ENCODE measurements at places on chromosomes 13 and 19.

DNA sequence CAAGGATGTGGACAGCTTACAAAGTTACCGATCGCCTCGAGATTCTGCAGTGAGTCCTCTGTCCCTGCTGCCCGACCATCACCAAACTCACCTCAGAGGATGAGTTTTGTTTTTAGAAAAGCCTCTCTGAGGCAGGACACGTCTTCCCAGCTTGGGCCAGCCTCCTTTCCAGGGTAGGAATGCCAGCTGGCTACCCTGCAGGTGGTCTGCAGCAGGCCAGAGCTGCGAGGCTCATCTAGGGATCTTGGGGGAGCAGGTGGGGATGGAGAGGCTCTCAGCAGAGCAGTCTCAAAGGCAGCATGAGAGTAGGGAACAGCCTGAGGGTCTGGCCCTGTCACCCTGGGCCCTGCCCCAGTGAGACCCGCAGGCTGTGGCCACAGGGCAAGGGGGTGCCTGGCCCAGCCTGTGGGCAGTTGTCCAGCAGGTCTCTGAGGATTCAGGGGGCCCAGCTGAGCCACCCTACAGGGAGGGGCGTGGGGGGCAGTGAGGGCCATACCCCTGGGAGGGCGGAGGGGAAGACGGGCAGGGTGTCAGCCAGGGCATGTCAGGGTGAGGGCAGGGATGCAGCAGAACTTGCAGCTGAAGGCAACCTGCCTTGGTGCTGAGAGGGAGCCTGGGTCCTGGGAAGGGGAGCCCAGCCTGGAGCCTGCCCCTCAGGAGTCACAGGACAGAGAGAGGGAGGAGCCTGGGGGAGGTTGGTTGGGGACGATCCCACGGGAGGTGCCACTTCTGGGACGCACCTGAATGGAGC is 57.3 kb upstream of the TPM4 start:
- DNase-seq: no peak

GRCh38 chr19:58218899-58219298 is 9.8 kb upstream of the ZNF544 start:
- peak; percentile 18 for DNase-seq

- no peak for DNase-seq
Observed at GRCh38 chr13:82847595-82847994, 1034.7 kb downstream of the SLITRK1 start.

DNA sequence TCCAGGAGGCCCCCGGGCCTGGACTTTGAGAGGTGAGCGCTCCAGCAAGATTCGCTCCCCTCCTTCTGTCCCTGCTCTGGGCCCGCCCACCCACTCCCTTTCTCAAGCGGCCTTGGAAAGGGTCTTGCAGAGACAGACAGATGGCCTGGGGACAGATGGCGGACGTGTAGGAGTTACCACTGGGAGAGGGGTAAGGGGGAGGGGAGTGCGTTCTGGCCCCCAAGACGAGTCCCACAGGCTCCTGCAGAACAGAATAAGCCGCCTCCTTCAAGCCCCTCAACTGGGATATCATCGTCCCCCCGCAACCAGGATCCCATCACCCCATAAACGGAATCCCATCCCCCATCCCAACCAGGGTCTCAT is 3.6 kb upstream of the TNFAIP8L1 start:
- no peak for DNase-seq

DNA sequence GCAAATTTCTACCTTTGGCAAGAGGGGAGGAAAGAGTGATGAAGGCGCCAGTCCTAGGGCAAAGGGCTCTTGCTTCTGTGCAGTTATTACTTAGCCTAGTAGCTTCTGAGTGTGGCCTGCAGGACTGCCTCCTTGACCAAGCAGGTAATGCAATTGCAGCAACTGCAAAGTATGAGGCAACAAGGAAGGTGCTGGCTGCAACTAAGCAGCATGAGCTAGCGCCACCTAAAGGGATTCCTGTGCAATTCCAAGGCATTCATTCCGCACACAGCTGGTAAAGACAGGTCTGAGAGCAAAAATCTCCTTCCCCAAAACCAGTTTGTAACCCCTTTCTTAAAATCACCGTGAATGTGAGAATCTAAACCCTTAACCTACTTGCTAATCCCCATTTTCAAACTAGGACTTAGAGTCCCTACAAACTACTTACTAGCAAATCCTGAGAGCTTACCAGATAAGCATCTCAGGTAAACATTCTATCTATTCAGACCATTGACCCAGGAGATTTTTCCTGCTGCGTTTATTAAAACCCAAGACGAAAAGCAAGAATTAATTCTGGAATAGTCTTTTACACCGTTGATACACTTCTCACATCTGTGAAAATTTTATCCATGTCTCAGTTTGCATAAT is 62.9 kb downstream of the DCT start:
- DNase-seq: peak; percentile 62

DNA sequence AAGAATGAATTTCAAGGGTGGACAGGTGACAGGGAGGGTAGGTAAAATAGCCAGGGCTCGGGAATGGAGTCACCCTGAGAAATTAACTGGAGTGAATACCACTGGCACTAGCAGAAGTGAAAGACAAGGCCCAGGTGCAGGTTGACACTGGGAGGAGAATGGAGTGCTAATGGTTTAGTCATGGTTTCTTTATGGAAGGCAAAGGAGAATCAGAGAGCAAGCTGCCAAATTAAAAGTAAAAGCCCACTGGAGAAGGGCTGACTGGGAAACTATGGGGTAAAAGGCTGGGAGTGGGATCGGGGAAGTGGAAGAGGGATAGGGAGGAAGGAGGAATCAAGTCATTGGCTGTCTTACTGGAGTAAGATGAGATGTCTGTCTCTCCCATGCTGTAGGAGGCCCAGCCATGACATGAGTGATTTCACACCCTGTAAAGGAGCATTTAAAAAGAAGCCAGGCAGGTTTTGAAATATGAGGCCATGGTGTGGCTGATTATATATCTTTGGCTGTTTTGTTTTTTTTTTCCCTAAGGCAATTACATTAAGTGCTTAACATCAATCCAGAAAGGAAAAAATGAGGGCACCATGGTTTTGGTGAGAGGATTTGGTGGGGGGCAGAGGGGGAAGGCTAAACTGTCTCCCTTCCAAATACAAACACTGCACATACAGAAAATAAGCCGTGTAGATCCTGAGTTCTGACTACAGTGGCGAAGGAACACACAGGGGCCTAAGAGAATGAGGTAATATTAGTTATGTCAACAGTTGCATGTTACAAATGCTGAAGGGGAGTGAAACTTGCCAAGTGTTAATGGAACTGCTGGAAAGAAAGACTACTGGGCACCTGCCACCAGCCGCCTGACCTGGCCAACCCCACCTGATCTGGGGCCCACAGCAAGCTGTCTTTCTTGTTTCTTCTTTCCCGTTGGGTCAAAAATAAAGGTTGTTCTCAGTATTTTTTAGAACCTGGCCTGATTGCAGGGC is 183.5 kb upstream of the TSC22D1 start:
- peak; percentile 29 for DNase-seq

DNA sequence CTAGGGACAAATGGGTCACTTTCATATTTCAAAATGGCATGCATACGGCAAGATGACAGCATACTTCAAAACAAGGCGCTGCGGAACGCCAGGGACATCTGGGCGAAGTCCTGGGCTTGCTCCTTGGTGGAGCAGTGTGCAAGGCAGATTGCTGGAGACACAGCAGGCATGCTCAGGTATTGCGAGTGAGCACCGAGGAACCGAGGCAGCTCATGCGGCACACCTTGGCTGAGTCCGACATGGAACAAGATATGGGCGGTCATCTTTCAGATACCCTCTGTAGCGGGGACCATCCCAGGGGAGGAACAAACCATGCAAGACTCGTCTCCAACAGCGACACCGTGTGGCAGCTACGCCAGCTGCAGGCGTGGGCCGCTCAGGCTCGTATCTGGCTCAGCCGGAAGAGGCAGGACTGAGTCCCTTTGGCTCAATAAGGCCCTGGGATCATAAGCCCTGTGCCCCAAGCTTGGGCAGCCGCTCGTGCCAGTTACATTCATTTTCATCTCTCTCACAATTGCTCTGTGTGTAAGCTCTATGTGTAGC is 112.4 kb downstream of the NUFIP1 start:
- peak; percentile 9 for DNase-seq

GRCh38 chr19:7856109-7856591 is 18.0 kb downstream of the PRR36 start:
- DNase-seq: no peak

GRCh38 chr19:18551631-18552030 is 6.0 kb upstream of the KXD1 start:
- no peak for DNase-seq

GRCh38 chr13:105972306-105972721 is 563.1 kb downstream of the EFNB2 start:
- DNase-seq: no peak

DNA sequence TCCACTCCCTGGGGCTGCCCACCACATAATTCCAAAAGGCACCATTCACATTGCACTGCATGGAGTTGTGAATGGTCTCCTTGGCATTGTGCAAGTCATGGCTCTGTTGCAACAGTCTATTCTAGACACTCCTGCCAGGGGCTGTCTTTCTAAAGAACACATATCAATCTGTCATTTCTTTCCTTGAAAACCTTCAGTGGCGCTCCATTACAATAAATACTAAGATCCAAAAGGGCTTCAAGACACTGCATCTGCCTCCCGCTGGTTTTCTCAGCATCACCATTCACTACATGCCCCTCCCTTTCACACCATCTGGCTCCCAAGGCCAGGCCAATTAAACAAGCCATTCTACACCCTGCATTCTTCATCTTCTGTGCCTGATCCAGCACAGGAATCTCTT is 32.2 kb upstream of the TM9SF2 start:
- DNase-seq: no peak

GRCh38 chr19:40284501-40285352 is at the start of gene AKT2:
TSS of gene AKT2 (minus strand) at chr19:40285345. CDS start at chr19:40265267, 20,078 bp downstream.
- peak; percentile 66 for DNase-seq

DNA sequence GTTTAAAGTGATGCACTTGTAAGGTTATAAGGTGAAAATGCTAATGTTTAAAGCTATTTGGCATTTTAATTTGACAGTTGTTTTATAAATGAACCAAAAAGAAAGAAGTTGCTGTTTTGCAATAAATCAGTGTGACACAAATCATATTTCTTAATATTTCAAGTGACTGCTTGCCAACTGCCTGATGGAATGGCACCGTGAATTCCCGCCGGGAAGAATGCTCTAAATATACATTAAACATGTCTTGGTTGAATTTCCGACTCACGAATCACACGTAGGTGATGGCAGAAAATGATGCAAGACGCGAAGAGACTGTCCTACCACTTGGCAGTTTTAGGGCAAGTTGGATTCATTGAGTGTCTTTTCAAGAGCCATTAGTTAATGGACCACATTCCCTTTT is 3.1 kb upstream of the GJB2 start:
- DNase-seq: no peak

DNA sequence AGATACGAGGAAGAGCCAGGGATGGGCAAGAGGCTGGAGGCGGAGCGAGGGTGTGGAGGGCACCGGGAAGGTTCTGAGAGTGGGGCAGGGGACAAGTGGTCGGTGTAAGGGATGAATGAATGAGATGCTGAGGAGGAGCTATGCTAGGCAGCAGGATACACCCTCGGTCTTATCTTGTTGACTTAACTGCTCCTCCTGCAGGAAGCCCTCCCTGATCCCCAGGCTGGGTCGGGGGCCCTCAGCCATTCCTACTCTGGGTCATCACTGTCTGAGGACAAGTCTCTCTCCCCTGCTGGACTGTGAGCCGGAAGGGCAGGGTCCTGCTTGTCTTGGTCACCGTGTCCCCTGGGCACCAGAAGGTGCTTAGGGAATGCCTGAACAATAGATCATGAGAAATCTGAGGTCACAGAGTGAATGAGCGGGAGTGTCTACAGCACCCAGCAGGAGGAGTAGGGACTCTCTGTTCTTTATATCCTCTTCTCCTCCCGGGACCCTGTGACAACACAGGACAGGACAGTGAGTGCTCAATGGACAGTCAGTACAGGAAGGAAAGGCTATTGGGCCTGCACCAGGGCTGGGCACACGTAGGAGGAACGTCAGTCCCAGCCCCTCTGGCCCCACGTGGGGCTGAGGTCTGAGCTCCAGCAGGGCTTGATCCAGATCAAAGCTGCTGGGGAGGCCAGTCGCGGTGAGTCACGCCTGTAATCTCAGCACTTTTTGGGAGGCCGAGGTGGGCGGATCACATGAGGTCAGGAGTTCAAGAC is 6.5 kb downstream of the NKPD1 start:
- DNase-seq: peak; percentile 94

GRCh38 chr13:61255040-61255796 is 160.4 kb downstream of the PCDH20 start:
- DNase-seq: peak; percentile 30

- DNase-seq: peak; percentile 55
Observed at GRCh38 chr13:42215578-42216421, 56.2 kb upstream of the AKAP11 start.

DNA sequence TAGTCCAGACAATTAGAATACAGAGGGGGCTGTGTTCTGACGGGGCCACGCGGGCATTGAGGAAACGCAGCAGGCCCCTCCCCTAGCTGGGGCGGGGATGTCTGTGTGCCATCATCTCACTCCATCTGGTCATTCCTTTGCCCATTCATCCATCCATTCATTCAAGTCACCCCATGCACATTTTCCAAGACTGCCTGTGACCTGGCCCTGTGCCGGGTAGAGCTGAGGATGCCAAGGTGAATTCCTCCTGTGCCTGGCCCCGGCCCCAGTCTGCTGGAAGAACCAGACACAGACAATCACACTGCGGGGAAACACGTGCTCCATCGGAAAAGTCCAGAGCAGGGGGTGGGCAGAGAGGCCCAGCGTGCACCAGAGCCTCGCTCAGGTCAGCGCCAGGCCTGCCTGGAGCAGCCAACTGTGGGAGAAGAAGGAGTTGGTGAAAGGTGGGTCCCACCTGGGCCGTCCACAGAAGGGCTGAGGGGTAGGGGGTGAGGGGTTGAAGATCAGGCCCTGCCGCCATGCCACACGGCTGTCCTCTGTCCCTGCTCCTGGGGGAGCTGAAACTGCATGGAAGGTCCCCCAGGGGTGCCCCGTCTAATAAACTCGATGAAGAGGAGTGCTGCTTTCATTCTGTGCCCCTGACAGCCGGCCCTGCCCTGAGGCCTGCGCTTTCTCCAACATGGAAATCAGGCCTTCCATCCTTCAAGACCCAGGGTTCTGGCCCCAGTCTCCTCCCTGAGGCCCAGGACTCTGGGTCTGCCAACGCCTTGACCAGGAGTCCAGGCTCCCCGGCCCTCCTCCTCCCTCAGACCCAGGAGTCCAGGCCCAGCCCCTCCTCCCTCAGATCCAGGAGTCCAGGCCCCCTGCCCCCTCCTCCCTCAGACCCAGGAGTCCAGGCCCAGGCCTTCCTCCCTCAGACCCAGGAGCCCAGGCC is 1.6 kb upstream of the CACNG6 start:
- DNase-seq: no peak

DNA sequence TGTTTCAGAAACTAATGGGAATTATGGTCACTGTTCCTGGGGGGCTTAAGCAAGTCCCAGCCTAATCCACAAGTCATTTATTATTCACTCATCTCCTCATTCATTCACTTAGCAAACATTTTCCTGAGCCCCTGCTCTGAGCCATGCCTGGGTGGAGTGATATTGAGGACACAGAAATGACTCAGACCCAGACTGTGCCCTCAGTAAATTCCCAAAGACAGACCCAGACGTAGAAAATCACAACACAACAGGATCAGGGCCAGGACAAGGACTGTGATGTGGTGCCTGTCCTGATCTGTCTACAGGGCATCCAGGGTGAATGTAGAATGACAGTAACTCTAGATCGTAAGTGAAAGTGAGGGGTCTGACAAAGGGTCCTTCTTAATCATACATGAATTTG is 7.0 kb upstream of the SPACA6 start:
- DNase-seq: no peak

- peak; percentile 48 for DNase-seq
Observed at GRCh38 chr19:41351339-41352245, 2.1 kb downstream of the TGFB1 start.

- DNase-seq: peak; percentile 85
Observed at GRCh38 chr13:33207615-33207961, 78.0 kb downstream of the STARD13 start.

All from cardiac muscle cell (in vitro differentiated cells and primary cell).